Thoracic aorta (tissue), 2 donors: ENCODE measurements at places on chromosomes 6 and 20.

- no peak for DNase-seq
Observed at GRCh38 chr20:22459754-22460153, 124.6 kb downstream of the FOXA2 start.

- DNase-seq: no peak
Observed at GRCh38 chr6:167564416-167565250, 239.7 kb downstream of the TTLL2 start.

- no peak for DNase-seq
Observed at GRCh38 chr6:3687847-3688246, 63.7 kb downstream of the PXDC1 start.

GRCh38 chr6:85460921-85461797 is 11.3 kb downstream of the NT5E start:
- no peak for DNase-seq

- no peak for DNase-seq
Observed at GRCh38 chr20:49697071-49697470, 16.6 kb downstream of the B4GALT5 start.

DNA sequence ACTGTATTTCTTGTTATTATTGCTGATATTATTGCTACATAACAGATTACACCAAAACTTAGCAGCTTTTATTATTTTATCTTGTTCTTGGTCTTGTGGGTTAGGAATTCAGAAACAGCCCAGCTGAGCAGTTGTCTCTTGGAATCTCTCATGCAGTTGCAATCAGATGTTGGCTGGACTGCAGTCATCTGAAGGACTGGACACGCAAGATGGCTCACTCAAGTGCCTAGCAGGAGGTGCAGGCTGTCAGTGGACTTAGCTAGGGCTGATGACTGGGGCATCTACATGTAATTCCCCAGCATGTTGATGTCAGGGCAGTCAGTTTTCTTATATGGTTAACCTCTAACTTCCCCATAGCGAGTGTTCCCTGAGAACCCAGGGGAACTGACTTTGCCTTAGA is 128.6 kb upstream of the PLCB4 start:
- no peak for DNase-seq

DNA sequence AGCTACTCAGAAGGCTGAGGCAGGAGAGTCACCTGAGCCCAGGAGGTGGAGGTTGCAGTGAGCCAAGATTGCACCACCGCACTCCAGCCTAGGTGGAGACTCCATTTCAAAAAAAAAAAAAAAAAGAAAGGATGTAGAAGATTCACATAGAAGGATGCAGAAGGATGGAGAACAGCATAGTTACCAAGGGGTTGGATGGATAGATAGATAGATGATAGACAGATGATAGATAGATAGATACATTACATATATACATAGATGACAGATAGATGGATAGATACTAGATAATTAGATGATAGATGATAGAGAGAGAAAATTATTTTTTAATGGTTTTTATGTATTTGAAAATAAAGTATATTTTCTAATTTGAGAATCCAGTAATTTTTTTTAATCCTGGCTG is 160.7 kb upstream of the ARID1B start:
- no peak for DNase-seq

DNA sequence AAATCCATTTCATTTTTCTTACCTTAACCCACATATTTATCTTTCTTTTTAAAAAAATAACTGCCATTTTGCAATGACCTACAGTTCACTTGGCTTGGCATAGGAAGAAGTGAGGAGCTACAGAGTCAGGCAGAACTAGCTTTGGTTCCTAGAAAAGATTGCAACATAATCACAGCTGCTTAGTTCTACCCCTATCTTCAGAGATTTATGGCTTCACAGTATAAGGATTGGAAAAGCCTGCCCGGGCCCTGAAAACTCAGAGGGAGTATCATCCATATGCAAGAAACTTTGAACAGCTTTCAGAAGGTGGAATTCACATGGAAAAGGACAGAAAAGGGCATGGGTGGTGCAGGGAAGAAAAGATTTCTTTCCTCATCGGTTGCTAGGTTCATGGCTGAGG is 774.3 kb upstream of the CHD6 start:
- no peak for DNase-seq

DNA sequence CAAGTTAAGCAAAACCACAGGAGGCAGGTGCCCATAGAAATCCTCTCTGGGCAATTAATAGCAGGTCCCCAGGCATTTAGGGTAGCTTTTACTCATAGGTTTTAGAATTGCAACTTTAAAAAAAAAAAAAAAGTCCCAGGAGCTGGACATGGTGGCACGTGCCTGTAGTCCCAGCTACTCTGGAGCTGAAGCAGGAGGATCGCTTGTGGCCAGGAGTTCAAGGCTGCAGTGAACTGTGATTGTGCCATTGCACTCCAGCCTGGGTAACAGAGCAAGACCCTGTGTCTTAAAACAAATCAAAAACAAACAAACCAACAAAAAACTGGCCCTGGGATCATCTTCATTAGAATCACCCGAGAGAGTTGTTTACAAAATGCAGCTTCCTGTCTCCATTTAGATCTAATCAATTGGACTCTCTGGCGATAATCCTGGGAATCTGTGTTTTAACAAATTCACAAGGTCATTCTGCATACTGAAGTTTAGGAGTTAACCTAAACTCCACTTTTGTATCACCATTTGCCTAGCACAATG is 131.8 kb upstream of the AKAP12 start:
- DNase-seq: no peak

DNA sequence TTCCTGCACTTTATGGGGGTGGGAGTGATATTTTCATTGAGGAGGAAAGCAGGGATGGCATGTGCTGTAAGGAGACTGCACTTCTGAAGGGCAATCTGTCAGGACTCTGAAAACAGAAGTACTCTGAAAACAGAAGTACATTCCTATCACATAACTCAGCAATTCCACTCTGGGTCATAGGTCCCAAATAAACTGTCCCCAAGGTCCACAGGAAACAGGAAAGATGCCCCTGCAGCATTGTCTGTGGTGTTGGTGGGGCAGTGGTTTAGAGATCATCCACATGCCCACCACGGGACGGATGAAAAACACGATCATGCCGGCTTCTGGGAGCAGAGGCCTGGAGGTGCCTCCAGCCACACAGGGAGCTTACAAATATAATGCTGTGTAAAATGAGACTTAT is 150.3 kb downstream of the OTOR start:
- no peak for DNase-seq

DNA sequence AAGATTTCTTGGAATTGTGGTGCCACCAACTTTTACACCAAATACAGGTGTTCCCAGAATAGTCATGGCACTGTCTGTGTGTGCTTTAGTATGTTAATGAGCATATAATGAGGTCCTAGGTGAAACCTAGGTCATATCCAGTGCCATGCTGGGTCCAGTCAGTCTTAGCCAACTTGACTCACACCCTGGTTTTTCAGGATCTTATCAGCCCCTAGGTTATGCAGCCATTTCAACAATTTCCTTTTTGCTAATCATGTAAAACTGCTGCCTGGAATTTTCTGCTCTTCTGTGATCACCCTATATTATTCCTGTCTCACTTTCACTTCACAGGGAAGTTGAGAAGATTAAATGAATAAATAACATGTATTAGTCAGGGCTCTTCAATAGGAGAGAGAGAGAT is 23.7 kb downstream of the SDHAF4 start:
- no peak for DNase-seq

- DNase-seq: no peak
Observed at GRCh38 chr6:169841251-169841650, 89.8 kb downstream of the ERMARD start.

DNA sequence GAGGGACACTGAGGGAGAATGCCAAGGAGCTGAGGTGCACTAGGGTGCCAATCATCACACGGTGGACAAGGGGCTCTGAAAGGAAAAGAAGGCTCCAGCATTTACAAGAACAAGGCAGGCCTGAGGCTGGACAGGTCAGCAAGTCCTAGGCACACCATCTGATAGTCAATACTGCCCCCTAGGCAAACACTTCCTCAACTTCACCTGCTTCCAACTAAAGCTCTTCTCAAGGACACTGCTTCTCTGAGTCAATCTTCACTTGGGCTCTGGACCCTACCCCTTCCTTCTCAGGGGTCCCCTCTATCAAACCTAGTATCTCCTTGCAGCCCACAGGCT is 37.7 kb upstream of the SLC4A11 start:
- DNase-seq: no peak
